SK-N-MC (cell line): ENCODE measurements at places on chromosomes 12 and 14.

DNA sequence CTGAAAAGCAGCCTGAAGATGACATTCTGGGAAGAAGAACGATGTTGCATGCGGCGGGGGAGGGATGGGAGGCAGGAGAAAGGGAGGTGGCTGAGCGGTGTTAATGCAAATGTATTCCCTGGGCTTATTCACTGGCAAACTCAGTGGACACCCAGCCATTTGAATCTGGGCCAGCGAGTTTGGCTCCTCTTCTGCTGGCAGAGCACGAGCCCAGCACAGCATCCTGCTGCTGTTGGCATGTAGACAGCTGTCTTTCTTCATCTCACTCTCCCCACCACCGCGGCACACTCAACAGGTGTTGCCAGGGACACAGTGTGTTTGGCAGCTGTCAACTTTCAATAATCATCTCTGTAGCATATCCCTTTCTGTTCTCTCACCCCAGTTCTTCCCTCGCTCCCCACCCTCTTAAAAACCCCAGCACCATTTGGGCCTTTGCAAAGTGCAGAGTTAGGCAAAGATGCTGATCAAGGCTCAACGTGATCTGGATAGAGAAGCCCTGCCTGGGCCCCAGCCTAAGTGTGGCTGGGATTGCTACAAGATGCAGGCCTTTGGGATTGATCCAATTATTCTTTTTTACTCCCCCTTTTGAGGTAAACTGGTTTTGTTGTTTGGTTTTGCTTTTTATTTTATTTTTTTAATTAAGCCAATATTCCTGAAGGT, 131.9 kb downstream of the EXOC5 start:
- DNase-seq = no peak

- DNase-seq = no peak
Observed at GRCh38 chr12:74499192-74499591, 38.4 kb upstream of the ATXN7L3B start.

- DNase-seq = no peak
Observed at GRCh38 chr14:50936016-50936340, 8.3 kb downstream of the PYGL start.

DNA sequence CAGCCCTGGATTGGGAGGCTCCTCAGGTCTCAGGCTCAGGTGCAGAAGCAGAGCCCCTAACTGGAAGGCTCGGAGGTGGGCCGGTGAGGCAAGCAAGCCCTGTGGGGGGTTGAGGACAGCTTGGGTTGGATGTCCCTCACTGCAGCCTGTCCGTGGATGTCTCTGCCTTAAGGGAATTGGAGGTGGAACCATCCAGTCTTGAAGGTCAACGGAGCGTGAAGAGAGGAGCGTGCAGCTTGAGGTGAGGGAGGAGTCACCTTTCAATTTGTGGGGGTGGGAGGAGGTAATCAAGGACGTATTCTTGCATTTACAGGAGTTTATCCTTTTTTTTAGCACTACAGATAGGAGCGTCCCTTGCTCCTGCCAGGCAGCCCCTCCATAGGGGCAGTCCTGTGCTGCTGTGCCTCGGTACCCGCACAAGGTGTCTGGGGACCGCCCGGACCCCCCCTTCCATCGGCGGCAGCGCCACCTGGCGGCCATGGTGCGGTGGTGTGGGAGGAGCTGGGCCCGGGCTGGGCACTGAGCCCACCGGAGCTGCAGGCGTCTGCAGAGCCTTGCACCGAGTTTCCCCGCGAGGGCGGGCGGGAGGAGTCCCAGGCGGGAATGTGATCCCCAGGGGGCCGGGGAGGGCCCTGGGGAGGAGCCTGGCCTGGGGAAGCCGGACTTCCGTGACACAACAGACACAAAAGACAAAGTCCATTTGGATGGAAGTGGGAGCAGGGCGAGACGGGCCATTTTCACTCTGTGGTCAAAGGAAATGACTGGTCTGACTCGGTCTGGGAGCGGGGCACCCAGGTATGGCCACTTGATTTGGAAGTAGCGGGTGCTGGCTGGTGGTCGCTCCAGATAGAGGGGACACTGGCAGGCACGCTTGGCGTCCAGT, 864 bp downstream of the DNAJC22 start:
- no peak for DNase-seq

- DNase-seq = no peak
Observed at GRCh38 chr14:72532686-72533454, 361.0 kb downstream of the DPF3 start.

- no peak for DNase-seq
Observed at GRCh38 chr14:76653875-76654572, 107.2 kb upstream of the VASH1 start.

DNA sequence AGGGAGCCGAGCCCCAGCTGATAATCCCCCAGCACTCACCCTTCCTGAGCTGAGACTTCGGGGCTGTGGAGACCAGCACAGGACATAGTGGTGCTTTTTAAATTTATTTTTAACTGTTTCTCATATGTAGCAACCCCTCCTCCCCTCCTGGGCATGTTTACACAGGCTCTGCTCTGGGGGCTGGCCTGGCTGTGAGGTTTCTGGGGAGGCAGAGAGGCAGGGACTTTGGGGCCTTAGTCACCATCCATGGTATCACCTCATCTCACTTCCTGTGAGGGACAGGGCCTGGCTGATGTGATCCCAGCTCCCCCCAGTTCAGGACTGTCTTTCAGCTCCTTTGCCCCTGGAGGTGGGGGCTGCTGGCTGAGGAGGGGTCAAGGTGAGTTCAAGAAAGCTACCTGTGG, 20.4 kb downstream of the VASH1 start:
- DNase-seq = no peak

DNA sequence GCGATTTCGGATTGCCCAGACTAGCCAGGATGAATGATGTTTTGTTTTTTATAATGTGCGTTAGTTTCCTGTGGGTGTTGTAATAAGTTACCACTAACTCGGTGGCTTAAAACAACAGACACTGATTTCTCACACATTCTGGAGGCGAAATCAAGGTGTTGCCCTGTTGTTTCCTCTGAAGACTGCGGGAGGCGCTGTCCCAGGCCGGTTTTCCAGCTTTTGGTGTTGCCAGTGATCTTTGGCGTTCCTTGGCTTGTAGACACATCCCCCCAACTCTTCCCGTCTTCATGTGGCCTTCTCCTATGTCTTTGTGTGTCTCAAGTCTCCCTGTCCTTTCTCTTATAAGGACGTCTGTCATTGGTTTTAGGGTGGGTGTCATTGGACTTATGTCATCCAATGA, 267.7 kb downstream of the AACS start:
- no peak for DNase-seq
